ENCODE measurements at places on chromosomes 1 and 21.
A peak's percentile ranks its signal among the peaks of the same experiment; 100 is the strongest.

GRCh38 chr1:8203551-8203950, 114.4 kb upstream of the SLC45A1 start:
- DNase-seq = no peak

GRCh38 chr1:197284966-197285365, 16.9 kb downstream of the CRB1 start:
- no peak for DNase-seq

DNA sequence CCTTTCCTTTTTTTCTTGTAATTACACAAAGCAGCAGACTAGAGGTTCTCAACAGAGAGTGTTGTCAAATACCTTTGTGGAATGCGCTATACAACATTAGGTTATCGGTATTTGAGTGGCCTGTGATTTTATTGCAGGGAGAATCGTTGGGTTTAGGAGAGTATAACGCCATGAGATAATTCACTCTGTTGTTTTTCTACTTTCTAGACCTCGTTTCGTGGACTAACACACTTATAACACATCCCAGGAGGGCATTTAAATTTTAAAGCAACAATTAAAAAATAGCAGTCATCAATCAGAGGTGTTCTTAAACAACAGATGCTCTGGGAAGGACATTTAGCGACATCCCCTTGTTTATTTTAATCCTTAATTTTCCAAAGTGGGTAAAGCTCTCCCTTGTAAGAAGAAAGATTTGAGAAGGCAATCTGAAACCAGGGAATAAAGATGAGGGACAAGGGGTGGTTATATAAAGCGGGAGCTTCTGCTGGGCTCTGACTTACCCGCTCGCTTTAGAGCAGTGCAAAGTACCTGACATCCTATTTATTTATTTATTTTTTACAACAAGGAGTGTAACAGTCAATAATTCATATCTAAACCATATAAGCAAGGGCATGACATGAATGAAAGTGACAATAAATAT, 4.9 kb downstream of the PBX1 start:
- no peak for DNase-seq

- no peak for DNase-seq
These were observed 47.2 kb upstream of the PRMT6 start for GRCh38 chr1:107009281-107009680.

DNA sequence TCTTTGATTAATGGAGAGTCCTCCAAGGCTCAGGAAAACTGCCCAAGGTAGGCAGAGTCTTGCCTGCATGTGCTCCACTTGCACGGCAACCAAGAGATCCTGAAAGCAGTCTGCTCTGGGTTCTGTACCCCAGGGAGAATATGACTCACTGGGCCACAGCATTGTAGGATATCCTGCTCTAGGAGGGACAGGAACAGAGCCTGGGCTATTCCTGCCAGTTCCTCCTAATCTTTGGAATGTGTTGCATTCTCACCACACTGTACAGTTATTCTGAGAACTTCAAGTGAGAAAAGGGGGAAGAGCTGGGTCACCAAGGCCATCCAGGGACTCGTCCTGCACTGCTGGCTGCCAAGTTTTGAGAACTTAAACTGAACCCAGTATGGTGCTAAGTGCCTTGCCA, 278.5 kb downstream of the MATN1 start:
- no peak for DNase-seq

GRCh38 chr1:87058343-87058649, 143.9 kb downstream of the HS2ST1 start:
- DNase-seq = no peak

- DNase-seq = no peak
These were observed 600.8 kb upstream of the CXADR start for GRCh38 chr21:16912075-16912474.

DNA sequence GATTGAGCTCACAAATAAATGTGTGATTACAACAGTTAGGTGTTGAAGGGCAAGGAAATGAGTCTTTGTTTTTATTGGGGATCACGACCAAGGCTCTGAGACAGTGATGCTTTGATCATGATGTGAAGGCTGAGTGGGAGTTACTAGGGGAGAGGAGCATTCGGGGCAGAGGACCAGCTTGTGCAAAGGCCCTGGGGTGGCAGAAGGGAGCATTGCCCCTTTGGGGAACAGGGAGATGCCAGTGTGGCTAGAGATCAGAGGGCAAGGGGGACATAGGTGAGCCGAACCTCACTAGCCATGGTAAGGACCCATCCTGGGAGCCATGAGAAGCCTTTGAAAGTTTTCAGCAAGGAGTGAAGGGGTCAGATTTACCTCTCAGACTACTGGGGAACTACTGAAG, 31.1 kb downstream of the TNFRSF8 start:
- no peak for DNase-seq

GRCh38 chr1:107142140-107142542, 1.3 kb downstream of the NTNG1 start:
- DNase-seq = no peak

DNA sequence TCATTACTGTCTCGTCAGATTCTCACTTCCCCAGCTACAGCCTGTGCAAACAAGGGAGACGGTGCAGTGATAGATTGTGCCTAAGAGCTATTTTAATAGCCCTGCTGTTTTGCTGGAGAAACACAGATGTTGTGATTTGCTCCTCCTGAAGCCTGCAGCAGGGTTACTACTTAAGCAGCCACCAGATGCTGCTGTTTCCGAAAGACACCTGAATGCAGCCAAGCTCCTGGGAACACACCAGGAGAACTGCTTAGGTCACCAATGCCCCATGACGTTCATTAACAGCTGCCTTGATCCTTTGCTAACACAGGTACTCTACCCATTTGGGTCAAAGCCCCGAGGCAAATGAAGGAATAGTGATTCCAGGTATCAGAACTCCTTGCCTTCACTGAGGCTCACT, 411.8 kb upstream of the DAB1 start:
- DNase-seq = no peak

- DNase-seq = no peak
These were observed 189.9 kb downstream of the FOXD2 start for GRCh38 chr1:47627471-47628370.

- DNase-seq = no peak
These were observed 149.2 kb upstream of the PLD5 start for GRCh38 chr1:242673652-242674051.

- DNase-seq = peak; percentile 86
These were observed 10.2 kb upstream of the TNFRSF14 start for GRCh38 chr1:2545754-2546514.

DNA sequence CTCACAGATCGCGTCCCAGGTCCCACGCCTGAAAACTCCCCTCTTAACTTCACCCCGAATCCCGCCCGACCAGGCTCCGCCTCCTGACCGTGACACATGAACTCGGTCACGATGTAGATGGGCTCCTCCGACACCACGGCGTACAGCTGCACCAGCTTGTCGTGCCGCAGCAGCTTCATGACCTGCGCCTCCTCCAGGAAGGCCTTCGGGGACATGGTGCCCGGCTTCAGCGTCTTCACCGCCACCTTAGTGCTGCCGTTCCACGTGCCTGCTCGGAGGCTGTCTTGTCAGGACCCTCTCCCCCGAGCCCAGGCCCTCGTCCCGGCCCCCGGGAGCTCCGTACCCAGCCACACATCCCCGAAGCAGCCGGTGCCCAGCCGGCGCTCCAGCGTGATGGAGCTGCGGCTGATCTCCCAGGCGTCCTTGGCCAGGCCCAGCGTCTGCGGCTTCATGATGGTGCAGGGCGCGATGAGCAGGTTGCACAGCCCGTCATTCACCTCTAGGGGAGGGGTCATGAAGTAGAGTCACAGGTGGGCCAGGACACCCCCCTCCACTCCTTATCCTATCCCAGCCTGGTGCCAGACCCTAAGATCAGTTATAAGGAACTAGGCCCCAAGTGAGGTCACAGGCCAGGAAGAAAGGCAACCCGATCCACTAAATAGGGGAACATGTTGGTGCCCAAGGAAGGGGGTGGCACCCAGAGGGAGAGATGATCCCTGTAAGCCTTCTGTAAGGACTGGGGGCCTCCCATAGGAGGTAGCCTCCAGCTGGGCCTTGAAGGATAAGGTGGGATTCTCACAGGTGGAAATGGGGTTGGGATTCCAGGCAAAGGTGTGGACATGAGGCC, 11.6 kb upstream of the AHDC1 start:
- no peak for DNase-seq

DNA sequence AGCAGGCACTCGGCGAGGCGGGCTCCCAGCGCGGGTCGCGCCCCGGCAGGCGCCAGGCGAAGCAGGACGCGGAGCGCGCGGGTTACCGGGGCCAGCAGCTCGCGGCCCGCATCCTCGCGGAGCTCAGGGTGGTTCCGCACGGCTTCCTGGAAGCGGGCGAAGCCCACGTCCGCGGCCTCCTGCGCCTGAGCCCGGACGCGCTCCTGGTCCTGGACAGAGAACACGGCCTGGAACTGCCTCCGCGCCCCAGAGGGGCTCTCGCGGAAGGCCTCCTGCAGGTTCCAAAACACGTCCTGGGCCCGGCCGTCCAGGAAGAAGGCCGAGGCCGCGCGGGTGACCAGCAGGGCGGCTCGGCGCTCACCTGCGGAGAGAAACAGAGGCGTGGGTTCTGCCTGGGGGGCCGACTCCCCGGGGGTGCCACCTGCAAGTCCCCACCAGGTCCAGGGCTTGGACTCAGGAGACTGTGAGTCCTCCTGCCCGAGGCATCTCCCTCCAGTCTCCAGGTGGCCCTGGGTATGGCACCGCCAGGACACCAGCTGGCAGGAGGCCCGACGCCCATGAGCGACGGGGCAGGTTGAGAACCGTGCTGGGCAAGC, 11.4 kb downstream of the TTC34 start:
- DNase-seq = no peak

GRCh38 chr1:101938681-101939080, 58.0 kb downstream of the OLFM3 start:
- no peak for DNase-seq

DNA sequence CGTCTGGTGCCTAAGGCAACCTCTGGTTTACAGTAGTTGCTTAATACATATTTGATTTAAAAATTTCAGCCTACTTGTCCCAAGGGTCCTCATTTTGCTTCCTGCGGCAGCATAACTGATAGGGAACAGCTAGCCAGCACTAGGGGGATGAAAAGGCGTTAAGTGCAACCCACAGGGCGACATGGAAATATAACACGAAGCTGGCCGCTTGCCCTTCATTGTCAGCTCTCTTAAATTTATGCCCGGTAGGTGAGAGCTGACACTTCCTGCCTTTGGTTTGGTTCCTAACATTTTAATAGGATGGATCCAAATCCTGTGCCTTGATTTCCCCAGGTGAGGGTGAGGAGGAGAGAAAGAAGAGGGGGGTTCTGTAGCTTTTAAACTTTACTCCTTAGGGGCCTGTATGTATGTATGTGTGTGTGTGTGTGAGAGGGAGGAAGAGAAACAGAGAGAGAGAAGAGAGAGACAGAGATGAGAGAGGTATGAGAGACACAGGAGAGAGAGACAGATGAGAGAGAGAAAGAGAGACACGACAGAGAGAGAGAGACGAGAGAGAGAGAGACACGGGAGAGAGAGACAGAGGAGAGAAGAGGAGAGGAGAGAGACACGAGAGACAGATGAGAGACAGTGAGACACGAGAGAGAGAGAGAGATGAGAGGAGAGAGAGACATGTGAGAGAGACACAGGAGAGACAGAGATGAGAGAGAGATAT, 938 bp upstream of the ACTN2 start:
- DNase-seq = no peak

DNA sequence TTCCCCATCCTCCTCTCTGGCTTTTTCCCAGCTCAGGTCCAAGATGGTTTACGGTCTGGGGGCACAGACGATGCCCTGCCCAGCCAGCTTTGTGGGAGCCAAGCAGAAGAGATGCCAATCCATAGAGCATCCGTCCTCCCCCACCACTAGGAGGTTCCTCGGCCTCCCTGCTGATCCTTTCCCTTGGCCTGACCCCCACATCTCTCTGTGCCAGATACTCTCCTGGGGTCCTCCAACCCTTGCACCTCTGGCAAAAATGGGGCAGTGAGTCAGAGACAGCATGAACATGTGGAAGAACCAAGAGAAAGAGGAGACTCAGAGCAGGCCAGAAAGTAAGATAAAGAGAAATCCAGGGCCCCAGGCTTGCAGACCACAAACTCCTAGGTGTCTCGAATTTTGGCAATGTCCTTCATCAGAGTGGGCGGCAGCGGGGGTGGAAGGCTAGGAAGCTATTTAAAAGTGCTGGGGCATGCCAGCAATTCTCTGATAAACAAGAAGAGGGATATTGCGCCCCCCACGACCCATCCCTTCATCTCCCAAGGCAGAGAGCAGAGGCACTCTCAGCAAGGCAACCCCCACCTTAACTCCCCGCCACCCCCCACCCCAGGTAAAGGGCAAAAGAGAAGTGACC, 11.4 kb downstream of the BLACAT1 start:
- DNase-seq = no peak

- no peak for DNase-seq
These were observed 4.9 kb upstream of the KCNJ10 start for GRCh38 chr1:160074865-160075264.

DNA sequence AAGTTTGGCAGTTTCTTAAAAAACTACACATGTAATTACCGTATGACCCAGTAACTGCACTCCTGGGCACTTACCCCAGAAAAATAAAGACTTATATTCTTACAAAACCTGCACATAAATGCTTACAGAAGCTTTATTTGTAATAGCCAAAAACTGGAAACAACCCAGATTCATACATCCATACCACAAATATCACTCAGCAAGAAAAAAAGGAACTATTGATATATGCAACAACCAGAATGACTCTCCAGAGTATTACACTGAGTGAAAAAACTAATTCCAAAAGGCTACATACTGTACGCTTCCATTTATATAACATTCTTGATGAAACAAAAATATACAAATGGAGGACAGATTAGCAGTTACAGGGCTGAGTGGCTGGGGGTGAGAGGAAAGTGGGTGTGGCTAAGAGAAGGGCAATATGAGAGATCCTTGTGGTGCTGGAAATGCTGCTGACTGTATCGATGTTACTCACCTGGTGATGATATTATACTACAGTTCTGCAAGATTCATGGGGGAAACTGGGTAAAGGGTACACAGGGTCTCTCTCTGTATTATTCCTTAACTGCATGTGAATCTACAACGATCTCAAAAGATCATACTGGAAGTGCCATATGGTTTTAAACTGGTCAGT, 96.0 kb upstream of the GNG4 start:
- DNase-seq = no peak

DNA sequence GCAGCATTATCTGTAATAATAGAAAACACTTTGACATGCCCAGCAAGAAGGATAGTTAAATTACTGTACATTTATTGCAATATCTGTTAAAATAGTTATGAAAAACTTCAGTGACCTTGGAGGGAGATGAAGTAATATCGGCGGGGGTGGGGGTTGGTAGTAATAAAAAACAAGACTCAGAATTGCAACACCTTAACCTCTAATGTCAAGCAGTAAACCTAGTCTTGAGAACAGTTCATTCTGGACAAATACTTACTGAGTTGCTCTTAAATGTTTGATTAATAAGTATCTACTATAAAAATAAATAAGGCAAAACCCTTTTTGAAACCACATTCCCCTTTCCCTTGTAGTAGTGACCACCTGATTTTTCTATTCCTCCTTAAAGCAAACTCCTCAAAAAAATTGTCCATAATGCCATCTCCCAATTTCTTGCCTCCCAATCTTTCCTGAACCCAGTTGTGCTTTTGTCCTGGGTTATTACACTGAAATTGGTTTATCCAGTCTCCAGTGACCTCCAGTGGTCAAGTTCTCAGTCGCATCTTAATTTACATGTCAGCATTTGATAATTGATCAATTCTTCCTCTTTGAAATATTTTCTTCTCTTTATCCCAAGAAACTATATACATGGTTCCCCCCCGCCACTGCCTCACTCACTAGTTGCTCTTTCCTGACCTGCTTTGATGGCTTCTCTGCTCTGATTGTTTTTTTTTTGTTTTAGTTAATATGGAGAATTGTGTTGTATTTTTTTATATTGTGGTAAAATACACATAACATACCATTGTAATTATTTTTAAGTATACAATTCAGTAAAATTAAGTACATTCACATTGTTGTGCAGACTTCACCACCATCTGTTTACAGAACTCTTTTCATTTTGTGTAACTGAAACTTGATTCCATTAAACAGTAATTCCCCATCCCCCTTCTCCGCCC, 36.8 kb downstream of the RAP1A start:
- DNase-seq = no peak

All from stimulated activated CD4-positive, alpha-beta T cell treated with anti-CD3 and anti-CD28 coated beads, Interleukin-2, amount 100 ng/mL, for 24 hours (primary cell).